Activated CD4-positive, alpha-beta memory T cell treated with anti-CD3 and anti-CD28 coated beads for 36 hours (primary cell): ENCODE measurements at places on chromosomes 6 and 20.

GRCh38 chr20:5691918-5692618 lies 58.1 kb upstream of the SHLD1 start:
- DNase-seq, result peak; percentile 11

DNA sequence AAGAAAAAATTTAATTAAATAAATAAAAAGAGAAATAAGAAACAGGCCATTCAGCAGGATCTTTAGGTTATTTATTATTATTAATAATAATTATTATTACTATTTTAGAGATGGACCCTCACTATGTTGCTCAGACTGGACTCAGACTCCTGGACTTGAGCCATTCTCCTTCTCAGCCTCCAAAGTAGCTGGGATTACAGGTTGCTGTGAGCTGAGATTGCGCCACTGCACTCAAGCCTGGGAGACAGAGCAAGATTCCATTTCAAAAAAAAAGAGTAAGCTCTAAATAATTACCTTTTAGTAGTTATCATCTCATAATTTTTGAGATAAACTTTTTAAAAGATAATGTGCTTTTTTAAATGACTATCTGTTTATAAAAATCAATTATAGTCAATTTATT lies 1102.8 kb upstream of the GJE1 start:
- no peak for DNase-seq

GRCh38 chr20:46200582-46201570 lies 82.8 kb downstream of the CD40 start:
- DNase-seq, result no peak

- no peak for DNase-seq
Observed at GRCh38 chr6:42372699-42373098, 79.0 kb downstream of the TRERF1 start.

DNA sequence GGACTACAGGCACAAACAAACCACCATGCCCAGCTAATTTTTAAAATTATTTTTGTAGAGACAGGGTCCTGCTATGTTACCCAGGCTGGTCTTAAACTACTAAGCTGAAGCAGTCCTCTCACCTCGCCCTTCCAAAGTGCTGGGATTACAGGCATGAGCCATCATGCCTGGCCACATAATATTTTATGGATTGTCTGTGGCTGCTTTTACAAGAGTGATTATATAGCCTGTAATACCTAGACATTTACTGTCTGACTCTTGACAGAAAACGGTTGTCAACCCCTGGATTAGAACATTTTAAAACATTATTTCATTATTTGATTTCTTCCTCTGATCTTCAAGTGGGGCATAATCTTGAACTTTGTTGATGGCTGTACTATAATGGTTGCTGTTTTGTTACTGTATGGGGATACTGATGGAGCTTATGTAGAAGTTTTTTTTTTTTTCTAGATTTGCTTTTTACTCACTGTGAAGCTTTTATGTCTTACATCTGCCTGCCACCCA lies 14.3 kb downstream of the PARD6B start:
- DNase-seq, result no peak

DNA sequence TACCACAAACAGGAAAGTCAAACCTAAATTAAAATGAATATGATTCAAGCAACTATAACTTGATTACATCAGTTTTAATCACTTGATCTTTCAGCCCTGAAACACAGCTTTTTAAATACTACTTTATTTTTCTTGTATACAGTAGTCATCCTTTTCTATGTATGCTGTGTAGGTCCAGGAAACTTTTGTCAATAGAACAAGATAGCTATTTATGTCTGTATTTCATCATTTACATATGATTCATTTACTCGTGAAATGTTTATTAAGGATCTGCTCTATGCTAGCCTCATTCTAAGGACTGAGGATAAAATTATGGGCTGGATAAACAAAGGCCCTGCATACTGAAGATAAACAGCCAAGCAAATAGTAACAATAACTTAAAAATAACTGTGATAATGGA lies 930.2 kb downstream of the TFAP2A start:
- DNase-seq, result no peak

- DNase-seq, result no peak
Observed at GRCh38 chr6:12576389-12576788, 140.2 kb upstream of the PHACTR1 start.

DNA sequence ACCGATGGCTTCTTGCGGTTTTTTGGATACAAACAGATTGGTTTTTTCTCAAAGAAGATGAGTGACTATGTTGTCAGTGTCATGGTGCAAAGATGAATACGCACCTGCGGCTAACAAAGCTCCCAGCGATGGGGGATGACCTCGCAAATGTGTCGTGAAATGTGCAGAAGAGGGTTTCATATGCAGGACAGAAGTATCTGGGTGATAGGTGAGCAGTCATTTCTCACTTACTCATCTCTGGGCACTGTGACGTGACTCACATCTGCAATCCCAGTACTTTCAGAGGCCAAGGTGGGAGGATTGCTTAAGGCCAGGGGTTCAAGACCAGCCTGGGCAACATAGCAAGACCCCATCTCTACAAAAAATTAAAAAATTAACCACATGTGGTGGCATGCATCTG lies 216.3 kb downstream of the ERMARD start:
- peak; percentile 42 for DNase-seq

DNA sequence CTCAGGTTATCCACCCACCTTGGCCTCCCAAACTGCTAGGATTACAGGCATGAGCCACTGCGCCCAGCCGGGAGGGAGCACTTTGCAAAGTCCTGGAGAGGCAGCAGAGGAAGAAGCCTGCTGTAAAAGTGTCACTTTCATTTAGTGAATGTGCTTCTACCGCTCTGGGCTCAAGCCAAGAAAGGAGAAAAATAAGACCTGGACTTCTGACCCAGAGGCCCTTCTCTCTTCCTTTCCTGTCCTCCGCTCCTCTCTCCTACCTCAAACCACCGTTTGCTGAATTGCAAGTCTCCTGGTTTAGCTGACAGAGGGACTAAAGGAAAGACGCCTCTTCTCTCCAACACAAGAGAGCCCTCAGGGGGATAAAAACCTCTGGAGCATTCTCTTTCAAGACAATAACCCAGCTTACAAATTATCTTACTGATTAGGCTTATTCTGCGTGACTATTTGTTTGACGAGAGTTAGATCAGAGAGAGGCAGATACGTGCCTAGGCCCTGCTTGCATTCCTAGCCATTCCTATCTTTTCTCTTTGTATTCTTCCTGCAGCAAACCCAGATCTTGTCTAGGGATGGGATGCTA lies 84.2 kb upstream of the SLC22A23 start:
- no peak for DNase-seq

- no peak for DNase-seq
Observed at GRCh38 chr6:42125663-42126062, 16.8 kb downstream of the C6orf132 start.
